Mucosa of gallbladder (tissue), 1 donor: ENCODE measurements at places on chromosomes 16 and 17. TPM values are rescaled to one million over a fixed set of nuclear protein-coding genes. Genes with fewer than 3 reads are reported as not detected.

DNA sequence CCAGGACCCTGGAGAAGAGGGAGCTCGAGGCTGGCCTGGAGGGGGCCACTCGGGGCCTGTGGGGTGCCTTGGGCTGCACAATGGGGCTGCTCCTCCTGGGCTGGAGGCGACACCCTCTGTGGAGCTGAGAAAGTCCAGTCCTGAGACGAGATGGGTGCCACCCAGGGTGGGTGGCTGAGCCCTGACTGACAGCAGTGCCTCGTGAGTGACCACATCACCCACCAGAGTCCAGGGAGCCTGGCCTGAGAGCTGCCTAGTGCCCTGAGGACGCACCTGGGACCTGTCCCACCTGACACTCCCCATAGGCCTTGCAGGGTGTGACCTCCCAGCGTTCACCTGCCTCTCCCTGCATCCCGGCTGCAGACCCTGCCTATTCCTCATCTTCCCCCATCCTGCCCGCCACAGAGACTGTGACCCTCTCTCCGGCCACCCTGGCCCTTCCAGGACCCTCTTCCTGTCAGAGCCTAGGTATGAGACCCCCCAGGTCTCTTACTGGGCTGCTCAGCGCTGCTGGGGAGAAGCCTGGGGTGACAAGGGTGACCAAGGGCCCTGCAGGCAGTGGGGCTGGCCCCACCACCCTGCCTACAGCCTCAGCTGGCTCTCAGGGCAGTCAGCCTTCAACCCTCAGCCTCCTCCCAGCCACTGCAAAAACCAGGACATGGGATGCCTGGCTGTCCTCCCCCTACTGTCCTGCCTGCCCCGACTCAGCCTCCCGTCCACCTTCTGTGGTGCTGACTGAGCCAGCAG, 41.2 kb downstream of the TNFRSF13B start:
- no peak for DNase-seq

DNA sequence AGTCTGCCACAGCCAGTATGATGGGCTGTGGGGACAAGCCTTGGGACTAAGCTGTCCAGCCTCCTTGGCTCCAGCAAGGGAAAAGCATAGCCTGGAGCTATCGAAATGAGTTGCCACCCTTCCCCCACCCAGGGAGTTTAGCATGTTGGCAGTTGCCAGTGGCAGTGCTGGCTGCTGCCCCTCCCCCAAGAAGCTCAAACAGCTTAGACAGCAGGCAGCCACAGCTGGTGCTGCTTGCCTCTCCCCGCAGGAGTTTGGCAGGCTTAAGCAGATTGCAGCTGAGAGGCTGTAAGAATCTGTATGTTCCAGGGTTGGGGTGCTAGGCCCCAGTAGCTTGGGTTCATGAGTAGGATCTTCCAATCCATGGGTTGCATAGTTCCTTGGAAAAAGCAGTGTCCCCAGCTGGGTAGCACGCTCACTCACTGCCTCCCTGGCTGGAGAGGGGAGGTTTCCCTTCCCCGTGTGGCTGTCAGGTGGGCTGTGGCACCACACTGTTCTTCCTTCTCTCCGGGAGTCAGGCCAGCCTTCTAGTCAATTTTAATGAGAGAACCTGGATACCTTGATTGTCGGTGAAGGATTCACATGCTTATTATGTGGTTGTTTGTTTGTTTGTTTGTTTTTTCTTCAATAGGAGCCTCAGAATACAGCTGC, 506.1 kb downstream of the CDH11 start:
- no peak for DNase-seq

Gene CNOT1
- total RNA-seq = 128 TPM

Gene MMP25
- 1.1 TPM for total RNA-seq

DNA sequence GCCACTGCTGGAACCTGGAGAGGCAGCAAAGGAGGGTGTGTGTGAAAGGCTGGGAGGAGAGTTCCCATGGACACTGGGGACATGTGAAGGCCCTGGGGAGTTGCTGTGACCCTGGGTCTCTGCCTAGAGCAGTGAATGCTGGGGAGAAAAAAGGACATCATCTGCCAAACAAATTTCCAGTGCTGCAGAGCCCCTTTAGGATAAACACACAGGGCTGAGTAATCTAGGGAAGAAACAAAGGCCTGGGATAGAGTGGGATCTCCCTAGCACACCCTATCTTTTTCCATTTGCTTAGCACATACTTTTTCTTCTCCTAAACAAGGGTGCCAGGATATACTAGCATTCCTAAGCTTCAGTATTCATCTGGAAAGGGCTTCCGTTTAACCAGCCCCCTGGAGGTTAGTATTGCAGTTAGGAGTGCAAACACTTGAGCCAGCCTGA, 3.3 kb upstream of the HIGD1B start:
- DNase-seq = no peak

Gene CYGB
- 14.7 TPM for total RNA-seq

Gene SCARF1
- total RNA-seq = 13.2 TPM

DNA sequence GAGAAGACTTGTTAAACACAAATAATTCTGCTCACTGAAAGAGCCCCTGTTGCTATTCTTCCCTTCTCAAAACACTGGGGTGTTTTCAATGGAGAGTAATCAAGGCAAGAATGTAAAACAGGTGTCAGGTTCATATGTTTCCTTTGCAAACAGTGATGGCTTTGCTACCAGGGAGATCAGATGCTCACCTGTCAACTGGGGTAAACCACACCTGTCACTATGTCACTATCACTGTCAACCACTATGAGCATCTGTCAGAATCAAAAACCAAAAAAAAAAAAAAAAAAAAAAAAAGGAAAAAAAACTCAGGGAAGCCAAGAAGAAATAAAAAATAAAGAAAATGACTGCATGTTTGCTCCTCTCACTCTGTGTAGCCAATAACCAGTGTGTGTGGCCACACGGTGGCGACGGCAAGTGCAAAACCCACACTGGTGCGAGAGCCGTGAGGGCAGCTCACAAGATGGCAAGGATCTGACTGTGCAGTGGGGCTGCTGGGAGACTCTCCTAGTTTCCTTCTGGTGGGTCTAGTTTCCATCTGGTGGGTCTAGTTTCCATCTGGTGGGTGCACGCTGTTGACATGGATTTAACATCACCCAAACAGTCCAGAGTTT, 22.7 kb downstream of the USP22 start:
- DNase-seq = peak; percentile 34

DNA sequence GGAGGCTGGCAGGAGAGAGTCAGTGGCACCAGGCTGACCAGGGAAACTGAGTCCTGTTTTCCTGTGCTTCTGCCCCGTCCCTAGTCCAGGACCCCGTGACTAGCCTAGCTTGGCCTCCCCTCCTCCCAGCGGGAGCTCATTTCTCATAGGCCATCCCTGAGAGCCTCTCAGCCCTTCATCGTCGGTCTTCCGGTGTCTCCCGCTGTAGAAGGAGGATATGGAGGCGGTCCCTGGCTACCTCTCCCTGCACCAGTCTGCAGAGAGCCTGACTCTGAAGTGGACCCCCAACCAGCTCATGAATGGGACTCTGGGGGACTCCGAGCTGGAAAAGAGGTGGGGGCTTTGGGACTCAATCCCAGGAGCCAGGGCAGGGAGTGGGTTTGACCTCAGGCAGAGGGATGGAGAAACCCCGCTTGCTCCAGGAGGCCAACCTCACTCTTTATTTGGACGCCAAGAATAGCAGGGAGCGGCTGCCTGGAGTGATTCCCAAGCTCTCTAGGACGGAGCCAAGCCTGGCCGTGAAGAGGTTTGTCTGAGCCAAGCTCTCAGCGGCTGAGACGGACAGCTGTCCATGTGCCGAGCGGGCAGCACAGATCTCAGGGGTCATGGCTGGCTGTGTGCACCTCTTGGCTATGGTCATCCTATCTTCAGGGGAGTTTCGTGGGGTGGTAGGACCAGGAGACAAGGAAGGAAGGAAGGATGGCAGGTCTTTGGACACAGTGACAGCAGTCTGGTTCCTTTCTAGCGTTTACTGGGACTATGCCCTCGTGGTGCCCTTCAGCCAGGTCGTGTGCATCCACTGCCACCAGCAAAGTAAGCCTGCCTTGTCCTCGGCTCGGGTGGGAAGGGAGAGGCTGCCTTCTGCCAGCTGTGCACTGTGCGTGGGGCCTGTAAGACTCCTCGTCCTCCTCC, 26.8 kb downstream of the SGSM2 start:
- DNase-seq = no peak

DNA sequence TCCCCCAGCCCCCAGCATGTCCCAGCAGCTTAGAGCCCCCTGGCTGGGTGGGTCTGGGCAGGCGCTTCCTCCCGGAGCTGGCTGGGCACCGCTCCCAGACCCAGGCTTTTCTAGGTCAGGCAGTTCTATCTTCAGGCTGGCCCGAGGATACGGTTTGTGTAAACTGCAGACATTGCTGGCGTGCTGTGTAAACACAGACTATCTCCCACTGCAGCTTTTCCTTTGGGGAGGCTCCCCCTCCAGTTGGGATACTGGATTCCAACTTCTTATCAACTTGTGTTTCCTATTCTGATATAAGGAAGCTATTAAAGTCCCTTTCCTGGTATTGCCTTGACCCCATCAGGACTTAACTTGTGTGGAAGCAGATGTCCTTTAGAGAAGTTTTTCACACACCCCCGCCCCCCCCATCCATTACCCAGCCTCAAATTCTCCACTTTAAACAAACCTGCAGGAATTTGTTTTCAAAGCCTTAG, 18.3 kb upstream of the GNA13 start:
- DNase-seq = peak; percentile 74

- DNase-seq = no peak
Observed at GRCh38 chr16:15597822-15598647, 44.9 kb downstream of the MARF1 start.

DNA sequence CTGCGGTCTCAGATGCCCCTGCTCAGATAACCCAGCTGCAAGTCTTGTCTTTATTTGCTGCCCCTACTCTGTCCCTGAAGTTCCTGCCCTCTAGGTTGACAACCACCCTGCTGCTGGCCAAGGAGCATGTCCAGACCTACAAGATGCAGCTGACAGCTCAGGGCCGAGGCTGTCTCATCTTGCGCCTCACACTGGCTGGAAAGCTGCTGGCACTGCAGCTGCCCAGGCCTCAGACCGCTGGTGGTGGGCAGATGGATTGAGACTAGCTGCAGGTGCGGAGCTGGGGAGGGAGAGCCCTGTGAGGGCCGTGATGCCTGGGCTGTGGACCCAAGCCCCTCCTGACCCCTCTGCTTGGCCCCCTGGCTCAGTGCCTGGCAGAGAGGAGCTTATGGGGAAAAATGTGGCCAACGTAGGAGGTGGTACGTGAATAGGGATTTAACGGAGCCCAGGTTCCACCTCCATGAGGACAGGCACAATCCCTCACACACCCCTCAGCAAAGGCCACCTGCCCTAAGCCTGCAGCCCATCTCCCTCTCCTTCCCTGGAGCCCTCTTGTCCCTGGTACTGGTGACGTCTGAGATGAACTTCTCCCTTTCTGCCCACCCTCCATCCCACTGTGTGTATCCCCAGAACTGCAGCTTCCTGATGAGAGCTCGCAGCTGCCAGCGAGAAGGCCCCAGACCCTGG, 8.3 kb upstream of the GALK1 start:
- DNase-seq = no peak

DNA sequence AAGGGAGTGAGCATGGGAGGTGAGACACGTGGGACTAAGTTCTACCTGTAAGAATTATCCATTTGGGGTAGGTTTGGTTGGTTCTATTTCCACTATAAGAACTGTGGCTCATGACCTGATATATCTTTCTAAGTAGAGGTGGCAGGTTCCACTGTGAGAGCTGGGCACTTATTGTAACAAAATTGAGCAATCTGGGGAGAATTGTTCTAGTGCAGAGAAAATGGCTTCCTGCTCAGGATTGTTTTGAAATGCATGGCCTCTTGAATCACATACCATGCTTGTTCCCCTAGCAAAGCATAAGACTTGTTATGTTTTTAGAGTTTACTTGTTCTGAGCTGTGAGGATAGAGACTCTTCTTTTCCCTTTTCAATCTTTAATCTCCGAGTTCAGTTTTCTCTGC, 125.9 kb downstream of the MAP2K6 start:
- no peak for DNase-seq

DNA sequence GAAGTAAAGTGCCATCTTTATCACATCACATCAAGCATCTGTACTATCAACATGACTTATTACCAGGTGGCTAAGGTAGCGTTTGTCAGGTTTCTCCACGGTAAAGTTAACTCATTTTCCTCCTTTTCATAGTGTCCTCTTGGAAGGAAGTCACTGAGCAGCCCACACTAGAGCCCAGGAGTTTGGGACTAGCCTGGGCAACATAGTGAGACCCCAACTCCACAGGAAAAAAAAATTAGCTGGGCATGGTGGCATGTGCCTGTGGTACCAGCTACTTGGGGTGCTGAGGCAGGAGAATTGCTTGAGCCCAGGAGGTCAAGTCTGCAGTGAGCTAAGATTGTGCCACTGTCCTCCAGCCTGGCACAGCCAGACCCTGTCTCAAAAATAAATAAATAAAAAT, 12.9 kb downstream of the CHD9 start:
- DNase-seq = no peak

Gene CA7
- total RNA-seq = not detected

DNA sequence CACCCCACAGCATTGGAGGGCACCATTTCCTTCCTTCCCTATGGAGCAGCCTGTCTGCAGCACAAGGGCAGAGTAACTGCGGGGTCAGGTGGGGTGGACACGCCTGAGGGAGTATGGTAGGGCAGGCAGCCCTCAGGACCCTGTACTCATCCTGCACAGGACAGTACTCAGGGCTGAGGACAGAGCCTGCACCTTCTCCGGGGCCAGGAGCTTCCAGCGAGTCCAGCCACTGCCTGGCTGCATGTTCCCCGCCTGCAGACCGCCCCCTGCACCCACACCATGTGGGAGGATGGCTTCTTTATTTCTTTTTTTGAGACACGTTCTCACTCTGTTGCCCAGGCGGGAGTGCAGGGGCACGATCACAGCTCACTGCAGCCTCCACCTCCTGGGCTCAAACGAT, 47.6 kb upstream of the CDC42EP4 start:
- no peak for DNase-seq

DNA sequence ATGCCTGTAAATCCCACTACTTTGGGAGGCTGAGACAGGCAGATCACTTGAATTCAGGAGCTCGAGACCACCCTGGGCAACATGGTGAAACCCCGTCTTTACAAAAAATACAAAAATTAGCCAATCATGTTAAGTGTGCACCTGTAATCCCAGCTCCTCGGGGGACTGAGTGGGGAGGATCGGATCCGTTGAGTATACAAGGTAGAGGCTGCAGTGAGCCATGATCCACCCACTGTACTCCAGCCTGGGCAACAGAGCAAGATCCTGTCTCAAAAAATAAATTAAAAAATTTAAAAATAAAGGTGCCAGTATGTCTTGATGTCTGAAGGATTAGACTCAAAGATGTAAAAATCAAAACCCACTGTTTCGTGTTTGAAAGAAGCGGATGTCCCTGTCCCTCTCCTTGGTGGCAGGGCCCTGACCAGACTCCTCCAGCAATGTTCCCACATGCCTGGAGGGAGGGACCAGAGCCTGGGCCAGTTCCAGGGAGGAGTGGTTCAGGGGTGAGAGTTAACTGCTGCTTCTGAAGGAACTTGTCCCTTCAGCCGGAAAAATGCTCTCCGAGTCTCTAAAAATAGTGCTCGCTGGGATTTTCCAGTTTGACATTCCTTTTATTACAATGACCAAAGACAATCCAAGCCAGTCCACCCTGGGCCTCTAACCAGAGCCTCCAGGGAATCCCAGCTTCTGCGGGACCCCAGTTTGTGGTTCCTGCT, 9.4 kb upstream of the CMTM4 start:
- peak; percentile 43 for DNase-seq

DNA sequence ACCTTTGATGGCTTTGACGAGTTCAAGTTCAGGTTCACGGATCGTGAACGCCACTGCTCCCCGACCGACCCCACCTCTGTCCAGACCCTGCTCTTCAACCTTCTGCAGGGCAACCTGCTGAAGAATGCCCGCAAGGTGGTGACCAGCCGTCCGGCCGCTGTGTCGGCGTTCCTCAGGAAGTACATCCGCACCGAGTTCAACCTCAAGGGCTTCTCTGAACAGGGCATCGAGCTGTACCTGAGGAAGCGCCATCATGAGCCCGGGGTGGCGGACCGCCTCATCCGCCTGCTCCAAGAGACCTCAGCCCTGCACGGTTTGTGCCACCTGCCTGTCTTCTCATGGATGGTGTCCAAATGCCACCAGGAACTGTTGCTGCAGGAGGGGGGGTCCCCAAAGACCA, 17.6 kb downstream of the NOD2 start:
- no peak for DNase-seq
